ENCODE measurements at places on chromosomes 7 and 10. TPM values are rescaled to one million over a fixed set of nuclear protein-coding genes. Genes with fewer than 3 reads are reported as not detected.

Gene CPA4
- total RNA-seq, result 7.5 TPM

Gene RSPH10B2
- not detected for total RNA-seq

Gene OR2A42
- total RNA-seq, result not detected

Gene ADAM12
- 16.7 TPM for total RNA-seq

Gene NKX2-3
- not detected for total RNA-seq

Gene LIPN
- not detected for total RNA-seq

Gene TEX47
- total RNA-seq, result not detected

Gene GALNT17
- total RNA-seq, result not detected

Gene C10orf143
- total RNA-seq, result under 0.01 TPM

Gene CYP3A4
- total RNA-seq, result not detected

Gene STYXL1
- 100 TPM for total RNA-seq

Gene ITPRIP
- 23.4 TPM for total RNA-seq

Gene GNG11
- 59.0 TPM for total RNA-seq

Gene DMTF1
- 18.8 TPM for total RNA-seq

Gene TACC2
- total RNA-seq, result 9.5 TPM

Gene GDF10
- total RNA-seq, result not detected

Gene DNAH11
- 1.4 TPM for total RNA-seq

Gene STEAP1B
- total RNA-seq, result 3.2 TPM

Gene TMEM273
- not detected for total RNA-seq

Gene CALD1
- total RNA-seq, result 253 TPM
